ENCODE measurements at places on chromosomes 5 and 9.

GRCh38 chr5:14286574-14287421 lies 143.7 kb downstream of the TRIO start:
- DNase-seq: no peak

DNA sequence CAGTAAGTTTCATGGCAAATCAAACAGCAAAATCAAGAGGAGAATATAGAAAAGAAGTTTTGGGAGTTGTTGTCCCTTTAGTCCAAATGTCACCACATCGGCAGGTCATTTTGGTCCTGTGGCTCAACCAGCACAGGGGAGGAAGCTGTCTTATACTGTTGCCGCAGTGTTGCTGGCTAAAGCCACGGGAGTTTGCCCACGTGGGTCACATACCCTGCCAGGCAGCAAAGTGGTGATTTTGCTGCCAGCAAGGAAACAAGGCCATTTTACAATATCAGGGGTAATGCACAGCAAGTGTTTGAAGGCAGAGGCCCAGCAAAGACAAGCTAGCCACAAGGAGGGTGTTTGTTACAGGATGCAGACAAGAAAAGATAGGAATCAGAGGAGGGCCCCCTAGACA lies 14.5 kb downstream of the GABRA6 start:
- DNase-seq: no peak

DNA sequence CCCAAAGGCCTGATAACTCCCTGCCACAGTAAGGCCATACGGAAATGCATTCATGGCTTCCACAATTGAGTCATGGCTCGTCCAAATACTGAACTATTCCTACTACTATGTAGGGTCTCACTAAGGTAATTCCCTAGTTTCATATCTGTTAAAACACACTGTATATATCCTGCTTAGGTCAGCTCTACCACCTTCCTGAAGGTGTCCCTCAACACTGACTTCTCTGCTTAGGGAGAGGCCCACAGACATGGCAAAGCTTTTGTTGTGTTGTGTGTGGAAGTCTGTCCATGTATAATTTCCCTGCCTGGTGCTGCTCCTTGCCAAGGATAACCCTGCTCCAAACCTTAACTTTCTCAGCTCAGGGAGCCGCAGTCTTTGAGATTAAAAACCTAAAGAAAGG lies 60.4 kb downstream of the GIN1 start:
- DNase-seq: no peak

GRCh38 chr9:132597073-132597775 lies 14.8 kb downstream of the BARHL1 start:
- no peak for DNase-seq

DNA sequence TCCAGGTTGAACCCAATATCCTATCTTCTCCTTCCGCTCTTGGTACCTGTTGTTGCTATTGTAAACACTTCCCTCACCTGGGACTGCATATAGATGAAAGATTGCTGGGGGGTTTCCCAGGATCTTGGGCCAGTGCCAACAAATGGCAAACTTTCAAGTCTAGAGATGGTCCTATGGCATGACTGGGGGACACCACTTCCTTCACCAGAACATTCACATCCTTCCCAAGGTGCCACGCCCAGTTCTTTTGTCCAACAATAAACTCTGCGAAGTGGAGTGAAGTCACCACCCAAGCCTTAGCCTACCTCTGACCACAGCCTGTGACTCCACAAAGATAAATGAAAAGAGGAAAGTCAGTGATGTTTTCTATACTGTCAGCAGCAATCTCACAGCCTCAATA lies 34.4 kb downstream of the DOCK8 start:
- DNase-seq: no peak

GRCh38 chr5:134437847-134438581 lies 26.3 kb upstream of the CDKN2AIPNL start:
- no peak for DNase-seq

- no peak for DNase-seq
These were observed 226.7 kb upstream of the PTGER4 start for GRCh38 chr5:40452874-40453624.

GRCh38 chr9:4760122-4760521 lies 19.1 kb upstream of the AK3 start:
- no peak for DNase-seq

- DNase-seq: no peak
These were observed 7.5 kb downstream of the NREP start for GRCh38 chr5:111749303-111750026.

DNA sequence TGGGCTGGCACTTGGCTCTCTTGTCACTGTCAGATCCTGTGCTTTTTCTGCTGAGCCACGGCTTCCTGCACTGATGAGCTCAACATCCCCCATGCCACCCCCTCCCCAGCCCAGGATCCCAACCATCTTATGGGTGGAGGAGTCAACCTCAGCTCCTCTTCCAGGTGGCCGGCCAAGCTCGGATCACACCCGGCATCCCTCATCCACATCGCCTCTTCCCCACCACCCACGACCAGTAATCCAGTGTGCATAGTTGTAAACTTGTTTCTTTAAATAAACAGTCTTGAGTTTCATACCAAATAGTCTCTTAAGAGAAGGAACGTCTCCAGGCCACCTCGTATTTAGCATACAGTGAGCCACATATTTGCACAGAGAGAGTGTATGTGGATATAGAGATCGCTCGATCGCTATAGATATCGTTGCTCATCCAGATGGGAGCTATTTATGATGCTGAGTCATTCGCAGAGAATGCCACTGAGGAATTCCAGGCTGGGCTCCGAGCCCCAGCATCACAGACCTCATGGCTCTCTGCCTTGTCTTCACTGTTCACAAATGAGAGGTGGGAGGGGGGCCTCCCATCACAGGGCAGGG lies 61.8 kb upstream of the CPLX2 start:
- peak; percentile 57 for DNase-seq

- DNase-seq: no peak
These were observed 6.4 kb downstream of the CEMIP2 start for GRCh38 chr9:71761938-71762353.

GRCh38 chr5:122200450-122200849 lies 71.1 kb downstream of the ZNF474 start:
- no peak for DNase-seq

- DNase-seq: no peak
These were observed 1095.1 kb downstream of the DTWD2 start for GRCh38 chr5:117893211-117893610.

GRCh38 chr9:118422508-118422907 lies 718.3 kb downstream of the TLR4 start:
- no peak for DNase-seq

- no peak for DNase-seq
These were observed 128.9 kb upstream of the CCNH start for GRCh38 chr5:87541676-87542075.

DNA sequence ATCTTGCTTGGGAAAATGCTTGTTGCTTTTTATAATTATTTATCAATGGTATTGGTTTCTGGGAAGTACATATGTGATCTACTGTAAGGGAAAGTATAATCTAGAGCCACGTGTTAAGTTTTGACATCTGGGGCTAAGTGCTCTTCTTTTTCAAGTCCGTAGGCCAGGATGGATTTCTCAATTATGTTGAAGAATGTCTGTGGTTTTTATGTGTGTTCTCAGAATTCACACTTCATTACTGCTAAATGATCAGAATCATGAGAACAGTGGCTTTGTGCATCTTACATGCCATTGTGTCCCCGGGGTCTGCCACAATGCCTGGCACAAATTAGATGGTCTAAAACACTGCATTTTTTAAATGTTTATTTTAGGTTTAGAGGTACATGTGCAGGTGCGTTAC lies 14.5 kb upstream of the AUH start:
- DNase-seq: no peak

DNA sequence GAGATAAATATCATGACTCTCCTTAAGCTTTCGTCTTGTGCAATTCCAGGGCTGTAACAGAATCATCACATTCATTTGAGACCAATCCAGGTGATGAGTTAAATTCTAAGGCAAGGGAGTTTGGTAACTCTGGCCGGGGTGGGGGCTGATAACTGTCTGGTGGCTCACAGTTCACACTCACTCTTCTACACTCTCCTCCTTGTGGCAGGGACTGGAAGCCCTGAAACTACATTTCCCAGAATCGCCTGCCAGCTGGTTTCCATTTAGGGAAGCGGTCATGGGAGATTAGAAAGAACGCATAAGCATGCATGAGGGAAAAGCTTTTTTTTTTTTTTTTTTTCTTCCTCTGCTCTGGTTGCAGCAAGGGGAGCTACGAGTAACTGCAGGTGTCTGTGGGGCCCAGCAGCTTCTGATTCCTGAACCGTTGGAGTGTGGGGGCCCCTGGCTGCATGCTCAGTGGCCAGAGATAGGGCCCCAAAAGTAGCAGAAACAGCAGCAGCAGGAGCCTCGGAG lies 154.8 kb upstream of the TBC1D2 start:
- peak; percentile 26 for DNase-seq

DNA sequence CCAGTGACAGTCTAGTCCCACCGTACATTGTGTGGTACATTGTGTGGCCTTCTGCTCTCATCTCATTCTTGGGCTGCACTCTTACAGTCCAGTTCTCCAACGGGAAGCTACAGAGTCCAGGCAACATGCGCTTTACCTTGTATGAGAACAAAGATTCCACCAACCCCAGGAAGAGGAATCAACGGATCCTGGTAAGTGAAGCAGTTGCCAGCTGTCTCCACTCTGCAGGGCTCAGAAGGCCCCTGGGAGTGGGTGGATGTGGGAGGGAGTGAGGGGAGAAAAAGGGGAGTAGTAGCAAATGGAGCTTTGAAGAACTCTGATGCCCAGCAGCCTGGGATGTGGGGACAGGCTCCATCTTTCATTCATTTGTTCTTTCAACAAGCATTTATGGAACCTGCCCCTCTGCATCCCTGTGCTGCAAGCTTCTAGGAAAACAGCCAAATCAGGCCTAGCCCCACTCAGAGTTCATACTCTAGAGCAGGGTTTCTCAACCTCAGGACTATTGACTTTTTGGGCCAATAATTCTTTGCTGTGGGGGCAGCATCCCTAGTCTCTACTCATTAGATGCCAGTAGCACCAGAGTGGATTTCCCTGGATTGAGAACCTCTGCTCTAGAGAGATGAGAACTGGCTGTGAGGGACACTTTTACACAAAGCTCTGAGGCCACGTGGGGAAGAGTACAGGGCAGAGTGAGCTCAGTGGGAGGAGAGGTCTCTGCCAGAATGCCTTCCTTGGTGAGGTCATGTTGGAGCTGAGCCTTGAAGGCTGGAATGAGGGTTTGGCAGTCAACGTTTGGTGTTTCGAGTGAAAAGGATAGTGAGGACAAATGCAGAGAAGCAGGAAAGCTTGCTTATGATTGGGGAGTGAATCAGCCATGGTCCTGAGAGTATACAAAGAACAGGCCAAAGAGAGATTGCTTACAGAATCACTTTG lies 1.1 kb downstream of the POLR1E start:
- DNase-seq: peak; percentile 81

- no peak for DNase-seq
These were observed 50.0 kb downstream of the GSN start for GRCh38 chr9:121317737-121318630.

DNA sequence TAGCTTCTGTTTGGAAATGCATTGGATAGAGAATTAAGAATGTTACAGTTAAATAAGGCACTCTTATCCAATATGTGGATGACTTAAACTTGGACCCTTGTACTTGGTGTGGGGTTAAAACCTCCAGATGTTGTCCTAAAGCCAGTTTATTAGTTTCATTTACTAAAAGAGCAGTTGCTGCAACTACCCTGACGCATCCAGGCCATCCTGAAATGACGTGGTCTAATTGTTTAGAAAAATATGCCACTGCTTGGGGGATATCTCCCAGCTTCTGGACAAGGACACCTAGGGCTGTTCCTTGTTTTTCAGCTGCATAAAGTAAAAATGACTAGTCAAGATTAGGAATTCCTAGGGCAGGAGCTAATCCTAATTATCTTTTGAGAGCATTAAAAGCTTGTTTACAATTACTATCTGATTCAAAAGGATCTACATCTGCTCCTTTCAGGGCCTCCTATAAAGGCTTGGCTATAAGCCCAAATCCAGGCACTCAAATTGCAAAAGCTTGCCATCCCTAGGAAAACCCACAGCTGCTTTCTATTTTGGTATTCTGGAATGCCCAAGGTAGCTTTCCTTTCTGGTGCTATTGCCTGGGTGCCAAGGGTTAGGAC lies 45.7 kb upstream of the SLCO4C1 start:
- DNase-seq: no peak

DNA sequence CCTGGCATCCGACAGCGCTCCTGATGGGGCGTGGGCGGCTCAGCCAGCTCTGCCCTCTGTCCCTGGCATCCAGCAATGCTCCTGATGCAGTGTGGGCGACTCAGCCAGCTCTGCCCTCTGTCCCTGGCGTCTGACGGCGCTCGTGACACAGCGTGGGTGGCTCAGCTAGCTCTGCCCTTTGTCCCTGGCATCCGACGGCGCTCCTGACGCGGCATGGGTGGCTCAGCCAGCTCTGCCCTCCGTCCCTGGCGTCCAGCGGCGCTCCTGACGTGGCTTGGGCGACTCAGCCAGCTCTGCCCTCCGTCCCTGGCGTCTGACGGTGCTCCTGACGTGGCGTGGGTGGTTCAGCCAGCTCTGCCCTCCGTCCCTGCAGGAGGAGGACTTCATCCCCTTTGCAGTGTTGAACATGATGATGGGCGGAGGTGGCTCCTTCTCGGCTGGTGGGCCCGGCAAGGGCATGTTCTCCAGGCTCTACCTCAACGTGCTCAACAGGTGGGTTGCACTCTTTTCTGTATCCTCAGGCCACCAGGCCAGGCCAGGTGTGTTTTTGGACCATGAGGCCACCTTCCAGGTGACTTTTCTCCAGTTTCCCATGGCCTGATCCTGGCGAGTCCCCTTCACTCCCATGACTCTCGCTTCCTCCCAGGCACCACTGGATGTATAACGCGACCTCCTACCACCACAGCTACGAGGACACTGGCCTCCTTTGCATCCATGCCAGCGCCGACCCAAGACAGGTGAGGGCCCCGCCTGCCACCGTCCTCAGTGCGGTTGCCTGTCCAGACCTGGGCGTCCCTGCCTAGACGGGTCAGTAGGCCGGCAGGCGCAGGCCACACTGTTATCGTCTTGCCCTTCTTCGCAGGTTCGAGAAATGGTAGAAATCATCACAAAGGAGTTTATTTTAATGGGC lies 8.0 kb downstream of the PMPCA start:
- no peak for DNase-seq

DNA sequence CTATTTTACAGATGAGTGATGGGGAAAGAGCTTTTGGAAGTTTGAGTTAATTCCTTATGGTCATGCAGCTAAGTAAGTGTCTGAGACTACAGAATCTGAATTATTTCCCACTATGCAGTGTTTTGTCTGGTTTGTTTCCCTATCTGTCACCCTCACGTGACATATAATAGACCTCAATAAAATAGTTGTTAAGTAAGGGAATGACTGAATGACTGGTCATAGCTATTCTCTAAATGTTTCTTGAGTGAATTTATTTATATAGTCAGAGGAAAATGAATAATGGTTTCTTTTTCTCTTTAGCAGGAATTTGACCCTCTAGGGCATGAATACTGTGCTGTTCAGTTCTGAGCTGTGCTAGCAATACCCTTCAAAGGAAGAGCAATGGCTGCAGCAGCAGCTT lies 10.3 kb downstream of the TRIM32 start:
- no peak for DNase-seq

- DNase-seq: no peak
These were observed 101.6 kb upstream of the SPRY4 start for GRCh38 chr5:142426129-142427014.

GRCh38 chr9:95776176-95776575 lies 99.3 kb upstream of the ERCC6L2 start:
- no peak for DNase-seq

All from RKO (cell line).